Renal pelvis (tissue), 12 donors: ENCODE measurements at places on chromosomes 5 and 9.

- DNase-seq, result no peak
Observed at GRCh38 chr5:141771562-141771961, 89.5 kb upstream of the ARAP3 start.

GRCh38 chr9:34948451-34948850 is 9.6 kb upstream of the PHF24 start:
- DNase-seq, result no peak

DNA sequence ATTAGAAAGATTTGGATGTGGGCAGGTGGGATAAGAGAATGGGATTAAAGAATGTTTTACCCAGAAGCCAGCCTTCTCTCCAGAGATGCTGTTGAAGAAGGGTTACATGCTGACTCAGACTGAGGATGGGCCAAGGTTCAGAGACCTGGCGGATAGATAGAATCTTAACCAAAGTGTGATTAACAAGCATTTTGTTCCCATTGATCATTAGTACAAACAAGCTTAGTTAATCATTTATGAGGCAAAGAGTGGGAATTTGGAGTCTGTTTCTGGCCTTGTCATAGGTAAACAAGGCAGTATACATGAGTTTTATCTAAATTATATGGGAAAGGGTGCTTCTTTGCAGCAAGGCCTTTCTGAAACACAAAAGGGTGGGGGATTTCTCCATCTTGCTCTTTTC is 20.8 kb upstream of the DTWD2 start:
- DNase-seq, result no peak

GRCh38 chr5:39260095-39260494 is 40.7 kb upstream of the FYB1 start:
- no peak for DNase-seq
